ENCODE measurements at places on chromosomes 7 and 10.

DNA sequence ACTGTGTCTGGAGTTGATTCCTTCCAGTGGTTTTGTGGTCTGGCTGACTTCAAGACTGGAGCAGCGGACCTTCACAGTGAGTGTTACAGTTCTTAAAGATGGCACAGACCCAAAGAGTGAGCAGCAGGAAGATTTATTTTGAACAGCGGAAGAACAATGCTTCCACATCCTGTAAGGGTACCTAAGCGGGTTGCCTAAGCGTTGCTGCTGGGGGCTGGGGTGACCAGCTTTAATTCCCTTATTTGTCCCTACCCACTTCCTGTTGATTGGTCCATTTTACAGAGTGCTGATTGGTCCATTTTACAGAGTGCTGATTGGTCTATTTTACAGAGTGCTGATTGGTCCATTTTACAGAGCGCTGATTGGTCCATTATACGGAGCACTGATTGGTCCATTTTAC, 13.2 kb downstream of the AKR1B15 start:
- DNase-seq = peak; percentile 1

- peak; percentile 48 for DNase-seq
Measured at GRCh38 chr7:43758822-43759683, 573 bp downstream of the BLVRA start.

DNA sequence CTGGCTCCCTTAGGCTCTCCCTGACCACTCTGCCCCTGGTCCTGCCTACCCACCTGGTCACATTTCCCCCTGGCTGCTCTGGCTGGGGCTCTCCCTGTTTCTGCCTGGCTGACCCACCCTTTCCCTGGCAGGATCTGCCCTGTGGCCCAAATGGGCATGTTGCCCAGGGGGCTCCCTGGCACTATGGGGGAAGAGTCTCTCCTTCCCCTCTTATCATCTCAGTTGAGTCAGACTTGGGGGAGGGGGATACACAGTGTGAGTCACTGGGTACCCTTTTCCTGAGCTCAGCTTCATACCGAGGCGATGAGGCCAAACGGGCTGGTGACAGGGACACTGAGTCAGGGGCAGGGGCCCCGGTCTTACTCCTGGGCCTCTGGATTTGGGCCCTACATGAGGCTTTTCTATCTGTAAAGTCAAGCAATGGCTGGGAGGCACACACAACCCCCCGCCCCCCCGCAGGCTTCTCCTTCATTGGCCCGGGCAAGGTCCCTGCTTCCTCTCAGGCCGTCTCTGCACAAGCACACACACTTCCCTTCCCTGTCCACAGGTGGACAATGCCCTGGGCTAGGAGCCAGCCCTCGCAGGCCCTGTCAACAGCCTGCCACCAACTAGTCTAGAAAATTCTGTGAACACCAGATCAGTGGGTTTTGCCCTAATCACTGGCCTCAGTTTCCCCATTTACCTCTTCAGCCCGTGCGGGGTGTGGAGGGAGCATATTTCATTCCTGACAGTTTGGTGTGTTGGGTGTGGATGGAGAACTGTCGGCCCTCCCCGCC, 627 bp upstream of the FLNC start:
- DNase-seq = peak; percentile 69

DNA sequence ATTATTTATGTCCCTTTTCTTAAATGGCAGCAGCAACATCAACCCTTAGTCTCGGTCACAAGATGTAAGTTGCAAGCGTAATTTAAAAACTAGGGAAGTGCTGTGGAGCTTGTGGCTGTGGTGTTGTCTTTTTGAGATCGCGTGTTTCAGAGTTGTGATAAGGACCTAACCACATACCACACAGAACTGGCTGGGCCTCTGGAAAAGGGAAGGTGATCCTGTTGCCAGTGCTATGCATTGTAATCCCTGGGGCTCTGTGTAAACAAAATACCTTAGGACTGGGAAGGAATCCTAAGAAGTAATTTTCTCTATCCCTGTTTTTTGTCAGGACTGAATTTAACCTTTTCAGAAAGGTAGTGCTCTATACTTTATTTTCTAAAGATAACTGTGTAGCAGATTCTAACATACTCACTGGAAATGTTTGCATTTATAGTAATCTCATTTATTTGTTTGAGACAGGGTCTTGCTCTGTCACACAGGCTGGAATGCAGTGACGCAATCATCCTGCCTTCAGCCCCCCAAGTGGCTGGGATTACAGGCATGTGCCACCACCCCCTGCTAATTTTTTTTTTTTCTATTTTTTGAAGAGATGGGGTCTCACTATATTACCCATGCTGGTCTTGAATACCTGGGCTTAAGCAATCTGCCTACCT, 60.4 kb downstream of the INPP5F start:
- peak; percentile 97 for DNase-seq

GRCh38 chr7:89887489-89887888, 266.8 kb upstream of the STEAP1 start:
- no peak for DNase-seq

- no peak for DNase-seq
Measured at GRCh38 chr7:136741941-136742340, 126.5 kb upstream of the CHRM2 start.

DNA sequence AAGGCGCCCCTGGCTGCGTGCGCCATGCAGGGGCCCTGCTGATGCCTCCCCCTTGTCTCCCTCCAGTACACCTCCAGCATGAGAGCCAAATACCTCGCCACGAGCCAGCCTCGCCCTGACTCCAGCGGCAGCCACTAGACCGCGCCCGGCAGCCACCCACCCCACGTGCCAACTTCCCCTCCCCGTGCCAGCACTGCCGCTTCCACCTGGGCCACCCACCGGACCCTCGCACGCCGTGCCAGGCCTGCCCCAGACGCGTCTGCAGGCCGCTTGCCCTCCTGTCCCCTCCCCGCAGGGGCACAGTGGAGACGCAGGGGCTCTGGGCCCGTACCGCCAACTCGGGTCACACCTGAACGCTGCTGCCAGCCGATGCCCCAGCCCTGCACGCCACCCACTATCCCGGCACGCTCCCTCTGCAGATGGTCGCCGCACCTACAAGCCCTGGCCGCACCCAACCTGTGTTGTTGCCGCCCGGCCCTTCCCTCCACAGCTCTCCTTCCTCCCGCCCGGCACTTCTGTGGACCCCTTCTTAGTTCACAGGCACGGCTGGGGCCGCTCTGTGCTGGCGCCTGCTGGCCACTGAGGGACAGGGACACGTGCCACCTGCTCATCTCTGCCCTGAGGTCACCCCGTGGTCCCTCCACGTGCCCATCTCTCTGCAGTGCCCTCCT, 26.3 kb upstream of the AMZ1 start:
- no peak for DNase-seq

- DNase-seq = peak; percentile 31
Measured at GRCh38 chr10:72276013-72276387, 2.3 kb downstream of the DDIT4 start.

DNA sequence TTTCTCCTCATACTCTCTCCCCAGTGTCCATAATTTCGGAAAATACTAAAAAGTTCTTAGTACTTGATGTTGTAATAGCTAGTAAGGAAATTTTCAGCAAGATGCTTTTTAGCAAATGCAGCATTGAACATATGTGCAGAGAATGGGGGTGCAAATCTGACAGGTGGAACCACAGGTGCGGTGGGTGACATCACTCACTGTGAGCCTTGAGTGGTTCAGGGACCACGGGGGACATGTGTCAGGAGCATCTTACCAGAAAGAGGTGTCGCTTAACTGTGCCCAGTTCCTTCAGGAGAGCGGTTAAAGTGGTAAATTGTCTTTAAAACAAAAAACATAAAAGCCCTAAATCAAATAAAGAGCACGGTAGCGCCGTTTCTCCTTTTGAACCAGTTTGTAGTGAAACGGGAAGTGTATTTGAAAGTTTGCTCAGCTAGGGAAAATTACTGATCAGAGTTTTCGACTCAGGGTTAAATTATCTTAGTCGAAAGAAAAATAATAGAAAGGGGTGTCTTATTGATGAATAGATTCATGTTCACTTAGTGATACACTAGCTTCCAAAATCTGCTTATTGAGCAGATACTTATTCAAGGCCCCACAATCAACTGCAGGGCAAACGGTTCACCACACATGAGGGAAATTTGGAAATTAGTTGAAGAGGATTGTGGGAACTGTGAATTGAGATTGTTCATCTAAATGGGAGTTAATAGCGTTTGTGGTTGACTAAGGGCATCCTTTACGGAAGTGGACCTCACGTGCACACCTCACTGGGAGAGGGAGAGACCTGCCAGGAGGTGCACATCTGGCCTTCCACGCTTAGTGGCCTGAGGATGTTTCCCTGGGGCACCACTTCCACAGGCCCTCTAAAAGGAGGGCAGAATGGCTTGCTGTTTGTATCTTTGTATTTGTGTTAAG, 12.7 kb downstream of the CUL1 start:
- no peak for DNase-seq

Data from KBM-7 (cell line).